ENCODE measurements at places on chromosomes 5 and 9.

GRCh38 chr9:113709721-113710120 lies 166.4 kb upstream of the ZNF618 start:
- no peak for DNase-seq

DNA sequence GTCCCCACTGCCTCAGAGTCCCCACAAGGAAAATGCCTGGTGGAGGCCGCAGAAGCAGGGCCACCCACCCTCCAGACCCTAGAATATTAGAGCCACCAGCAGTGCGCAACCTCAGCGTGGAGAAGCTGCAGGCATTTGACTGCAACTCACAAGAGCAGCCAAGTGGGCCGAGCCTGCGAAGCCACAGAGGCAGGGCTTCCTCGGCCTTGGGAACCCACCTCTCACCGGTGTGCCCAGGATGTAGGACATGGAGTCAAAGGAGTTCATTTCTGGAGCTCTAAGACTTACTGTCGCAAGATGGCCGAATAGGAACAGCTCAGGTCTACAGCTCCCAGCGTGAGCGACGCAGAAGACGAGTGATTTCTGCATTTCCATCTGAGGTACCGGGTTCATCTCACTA lies 397.9 kb upstream of the PIK3R1 start:
- no peak for DNase-seq

- no peak for DNase-seq
Observed at GRCh38 chr5:172533399-172534228, 79.3 kb upstream of the SH3PXD2B start.

DNA sequence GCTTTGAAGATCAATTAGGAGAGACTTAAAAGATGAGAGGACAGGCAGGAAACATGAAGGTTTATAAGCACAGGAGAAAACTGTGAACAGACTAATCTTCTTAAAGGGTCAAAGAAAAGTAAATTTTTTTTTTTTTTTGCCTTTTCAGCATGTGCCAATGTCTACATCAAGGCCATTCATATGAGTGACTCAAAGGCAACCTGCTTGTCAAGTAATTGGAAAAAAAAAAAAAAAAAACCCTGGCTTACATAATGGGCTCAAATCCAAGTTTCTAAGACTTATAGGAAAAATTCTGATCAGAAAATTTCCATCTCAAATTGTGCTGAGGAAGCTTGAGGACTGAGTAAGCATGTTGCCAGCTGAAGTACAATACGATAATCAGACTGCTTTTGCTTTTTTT lies 15.9 kb downstream of the PPP2R2B start:
- DNase-seq, result no peak

- no peak for DNase-seq
Observed at GRCh38 chr5:99169309-99169708, 240.5 kb upstream of the CHD1 start.

DNA sequence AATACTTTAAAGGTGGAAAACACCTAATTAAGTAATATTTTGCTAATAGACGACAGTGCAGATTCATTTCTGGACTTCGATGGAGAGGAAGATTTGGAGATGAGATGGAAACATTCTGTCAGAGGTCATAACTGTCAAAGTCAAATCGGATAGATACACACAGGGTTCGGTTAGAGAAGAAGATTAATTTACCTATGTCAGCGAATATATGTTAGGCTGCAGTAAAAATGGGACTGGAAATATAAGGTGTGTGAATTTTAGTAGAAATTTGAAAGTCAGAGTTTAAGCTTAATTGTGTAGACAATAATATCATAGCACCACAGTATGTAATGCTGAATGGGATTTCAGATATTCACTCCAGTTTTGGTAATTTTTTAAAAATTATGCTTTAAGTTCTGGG lies 1020.3 kb upstream of the ACO1 start:
- no peak for DNase-seq

DNA sequence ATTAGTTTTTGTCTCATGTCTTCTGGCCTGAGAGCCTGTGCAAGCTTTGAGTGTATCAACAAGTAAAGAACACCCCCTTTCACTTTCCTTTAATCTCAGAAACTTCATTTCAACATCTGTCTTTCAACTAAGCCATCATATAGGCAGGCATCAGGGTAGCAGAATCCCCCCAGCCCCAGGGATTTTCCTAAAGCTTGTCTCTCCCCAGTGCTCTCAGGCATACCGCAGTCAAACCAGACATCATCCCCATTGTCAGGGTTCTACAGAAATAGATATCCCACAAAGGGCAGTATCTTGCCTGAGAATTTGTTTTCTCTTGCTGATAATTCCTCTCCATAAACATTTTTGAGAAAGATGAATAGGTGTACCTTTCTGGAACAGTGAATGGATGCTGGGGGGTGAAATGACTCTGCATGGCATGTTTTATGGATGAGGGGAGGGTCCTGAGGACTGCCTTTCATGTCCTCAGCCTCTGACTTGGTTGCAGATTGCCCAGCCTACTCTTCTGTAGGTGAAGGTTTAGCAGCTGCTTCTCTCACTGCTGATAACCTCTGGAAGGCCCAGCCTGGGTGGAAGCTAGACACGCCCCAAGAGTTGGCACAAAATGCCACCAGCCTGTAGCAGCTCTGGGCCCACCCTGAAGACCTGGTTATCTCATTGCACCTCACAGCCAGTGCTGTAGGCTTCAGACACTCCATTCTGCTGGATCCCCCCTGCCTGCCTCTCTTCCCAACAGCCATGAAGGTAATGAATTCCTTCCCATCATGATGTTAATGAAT lies 20.5 kb upstream of the SHB start:
- DNase-seq, result no peak

DNA sequence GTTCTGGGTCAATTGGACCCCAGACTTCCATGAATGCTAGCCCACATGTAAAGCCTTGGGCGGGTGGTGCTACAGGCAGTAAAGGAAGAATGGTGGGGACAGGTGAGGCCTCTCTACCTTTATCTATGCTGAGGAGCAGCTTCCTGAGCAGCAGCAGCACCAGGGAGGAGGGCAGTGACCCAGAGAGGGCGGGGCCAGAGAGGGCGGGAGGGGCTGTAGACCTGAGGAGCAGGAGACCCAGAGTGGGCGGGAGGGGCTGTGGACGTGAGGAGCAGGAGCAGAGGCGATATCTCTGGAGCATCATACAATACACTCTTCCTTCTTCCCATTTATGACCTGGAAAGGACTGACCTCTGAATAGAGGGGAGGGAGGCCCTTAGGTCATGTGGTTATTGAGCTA lies 165.9 kb downstream of the MTRR start:
- DNase-seq, result no peak

DNA sequence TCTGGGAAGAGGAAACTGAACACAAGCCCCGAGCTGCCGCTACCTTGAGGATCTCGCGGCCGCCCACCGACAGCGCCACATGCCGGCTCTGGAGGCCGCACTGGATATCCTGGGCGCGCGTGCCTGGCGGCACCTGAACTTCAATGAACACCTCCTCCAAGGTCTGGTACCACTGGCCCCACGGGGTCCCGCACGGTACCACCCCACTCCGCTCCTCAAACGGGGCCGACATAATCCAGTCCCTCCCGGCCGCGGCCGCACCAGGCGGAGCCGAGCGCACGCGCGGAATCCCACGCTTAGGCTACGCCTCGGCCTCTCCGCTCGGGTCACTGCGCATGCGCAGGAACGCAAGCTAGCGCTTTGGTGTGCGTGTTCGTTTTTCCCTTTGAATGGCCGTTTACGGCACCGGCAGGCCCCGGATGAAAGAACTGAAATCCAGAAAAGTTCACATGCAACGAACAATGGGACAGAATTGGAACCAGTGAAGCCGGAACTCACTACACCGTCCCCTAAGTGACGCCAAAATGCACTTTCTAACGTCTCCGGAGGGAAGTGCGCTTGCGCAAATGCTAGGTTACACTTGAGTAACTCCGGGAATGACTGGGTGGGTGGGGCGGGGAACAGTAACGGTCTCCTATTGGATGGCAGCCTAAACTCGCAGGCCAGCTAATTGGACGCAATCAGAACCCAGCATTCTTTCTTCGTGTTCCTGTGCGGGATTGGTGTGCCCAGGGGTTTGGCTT lies at the start of gene NUDCD2:
NUDCD2 (minus strand) TSS at position 284 of the 743 bp plus-strand sequence; CDS start at position 232, 52 bp downstream.
- peak; percentile 87 for DNase-seq
